Glomerular endothelial cell (primary cell): ENCODE measurements at places on chromosomes 6 and 20.

DNA sequence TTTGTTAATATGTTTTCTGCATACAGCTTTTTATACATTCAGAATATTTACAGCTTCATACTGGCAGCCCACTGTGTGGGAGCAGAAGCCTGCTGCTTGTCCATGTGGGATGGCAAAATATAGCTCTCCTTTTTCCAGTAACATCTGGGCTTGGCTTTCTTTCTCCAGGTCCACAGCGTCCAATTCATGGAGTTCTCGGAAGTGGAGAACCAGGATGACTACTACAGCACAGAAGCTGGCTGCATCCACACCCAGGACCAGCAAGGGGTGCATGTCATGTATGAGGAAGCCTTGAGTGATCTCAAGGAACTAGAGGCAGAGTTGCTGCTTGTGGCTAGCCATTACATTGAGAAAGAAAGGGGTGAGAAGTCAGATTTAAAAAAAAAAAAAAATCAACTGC lies 143.1 kb downstream of the CD164 start:
- no peak for DNase-seq

GRCh38 chr20:44745122-44745597 lies 505 bp upstream of the KCNK15 start:
- DNase-seq, result no peak

GRCh38 chr20:63409066-63409833 lies 48.1 kb upstream of the CHRNA4 start:
- DNase-seq, result no peak

DNA sequence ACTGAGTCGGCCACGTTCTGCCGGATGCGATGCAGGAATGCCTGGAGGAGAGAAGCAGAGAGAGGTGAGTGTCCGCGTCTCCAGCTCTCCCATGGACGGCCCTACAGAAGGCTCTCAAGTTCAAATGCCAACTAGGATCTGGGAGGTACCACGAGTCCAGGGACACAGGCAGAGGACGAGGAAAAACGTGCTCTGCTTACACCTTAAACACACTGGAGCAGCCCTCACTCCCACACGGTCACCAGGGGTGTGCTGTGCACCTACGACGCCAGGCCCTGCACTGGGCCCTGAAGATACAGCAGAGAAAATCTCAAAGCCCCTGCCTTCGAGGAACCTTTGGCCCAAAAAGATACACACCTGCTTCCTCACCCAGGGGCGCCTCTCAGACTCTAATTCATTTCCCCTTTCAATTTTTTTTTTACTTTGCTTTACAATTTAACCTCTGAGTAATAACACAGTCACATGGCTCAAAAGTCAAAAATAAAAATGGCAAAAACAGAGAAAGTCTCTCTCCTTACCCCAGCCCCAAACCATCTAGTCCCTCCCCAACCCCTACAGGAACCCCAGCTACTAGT lies 79.9 kb downstream of the PREX1 start:
- no peak for DNase-seq

DNA sequence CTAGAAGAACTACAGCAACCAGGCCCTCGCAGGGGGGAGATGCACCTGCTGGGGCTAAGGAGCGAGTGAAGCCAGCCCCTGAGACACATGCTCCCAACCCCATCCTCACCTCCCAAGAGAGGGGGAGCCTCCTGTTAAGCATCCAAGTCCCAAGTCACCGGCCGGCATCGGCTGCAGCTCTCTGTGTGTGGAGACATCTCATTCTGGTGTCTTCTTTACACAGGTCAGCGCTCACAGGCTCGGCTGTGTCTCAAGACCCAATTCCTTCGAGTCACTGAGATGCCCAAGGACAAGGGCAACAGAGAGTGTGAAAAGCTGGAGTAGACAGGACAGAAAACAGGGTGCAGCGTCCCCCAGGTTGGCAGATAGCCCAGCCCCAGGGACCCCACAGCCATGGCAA lies 21.1 kb upstream of the MRGBP start:
- DNase-seq, result no peak

DNA sequence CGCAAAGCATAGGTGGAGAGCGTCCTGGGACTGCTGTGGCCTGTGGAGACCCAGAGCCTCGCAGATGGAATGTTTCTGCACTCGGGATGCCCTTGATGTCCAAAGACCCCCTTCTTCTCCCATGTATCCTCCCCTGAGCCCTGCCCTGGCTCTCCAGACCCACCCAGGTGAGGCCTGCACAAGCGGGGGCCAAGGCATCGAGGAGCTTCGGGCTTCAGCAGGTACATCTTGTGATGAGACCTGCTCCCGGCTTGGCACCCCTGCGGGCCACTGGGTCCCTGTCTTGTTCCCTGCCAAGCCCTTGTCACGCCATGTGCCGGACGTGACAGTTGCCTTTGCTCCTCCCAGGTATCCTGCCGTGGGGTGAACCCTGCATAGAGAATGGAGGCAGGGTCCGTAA lies 85.2 kb downstream of the RAMACL start:
- no peak for DNase-seq

DNA sequence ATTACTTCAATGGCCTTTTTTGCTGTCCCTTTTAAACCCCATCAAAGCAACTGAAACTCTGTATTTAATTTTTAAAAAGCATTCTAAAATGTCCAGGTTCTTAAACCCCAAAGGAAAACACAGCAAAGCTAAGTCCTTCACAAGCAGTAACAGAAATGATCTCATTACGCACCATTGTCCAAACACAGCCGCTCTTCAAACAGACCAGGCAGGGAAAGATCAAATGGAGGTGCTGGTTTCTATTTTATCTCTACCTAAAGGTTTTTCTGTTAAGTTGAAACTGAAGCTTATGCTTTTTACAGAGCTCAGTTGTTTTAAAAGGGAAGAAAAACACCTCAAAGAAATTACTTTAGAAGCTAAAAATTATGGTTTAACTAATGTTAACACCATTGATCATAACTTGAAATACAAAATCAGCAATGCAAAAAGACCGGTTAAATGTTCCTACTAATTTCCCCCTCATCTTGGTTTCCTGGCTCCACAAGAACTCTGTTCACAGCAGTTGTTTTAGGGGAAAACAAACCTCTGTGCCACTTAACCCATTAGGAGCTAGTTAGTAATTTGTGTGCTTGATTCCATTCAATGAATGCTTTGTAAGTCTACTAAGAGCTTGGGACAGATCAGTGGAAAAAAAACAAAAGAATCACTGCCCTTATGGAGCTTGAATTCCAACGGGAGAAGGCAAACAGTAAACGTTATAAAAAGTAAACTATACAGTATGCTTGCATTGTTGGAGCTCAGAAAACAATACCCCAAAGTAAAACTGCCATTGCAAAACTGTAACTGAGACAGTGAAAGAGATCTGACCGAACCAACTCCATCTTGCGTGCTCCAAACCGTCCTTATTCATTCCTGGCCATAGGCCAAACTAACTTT lies 87.4 kb downstream of the CD24 start:
- no peak for DNase-seq

DNA sequence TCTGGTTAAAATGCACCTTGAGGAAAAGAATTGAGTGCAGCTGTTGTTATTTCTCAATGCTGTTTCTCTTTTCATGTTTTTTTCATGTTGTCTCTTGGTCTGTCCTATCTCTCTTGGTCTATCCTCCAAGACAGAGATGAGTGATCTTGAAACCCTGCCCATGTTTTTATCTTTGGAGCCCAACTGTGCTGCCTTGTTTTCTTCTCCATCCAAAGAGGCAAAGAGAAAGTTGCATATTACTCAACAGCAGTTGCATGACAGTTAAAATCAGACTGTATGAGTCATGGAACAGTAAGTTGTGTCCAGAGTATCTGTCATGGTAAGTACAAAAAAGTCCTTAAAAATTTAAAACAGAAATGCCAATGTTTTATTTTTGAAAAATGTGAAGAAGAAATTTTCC lies 26.2 kb downstream of the BCAS1 start:
- no peak for DNase-seq

GRCh38 chr6:50305660-50306059 lies 255.9 kb upstream of the DEFB112 start:
- DNase-seq, result no peak

DNA sequence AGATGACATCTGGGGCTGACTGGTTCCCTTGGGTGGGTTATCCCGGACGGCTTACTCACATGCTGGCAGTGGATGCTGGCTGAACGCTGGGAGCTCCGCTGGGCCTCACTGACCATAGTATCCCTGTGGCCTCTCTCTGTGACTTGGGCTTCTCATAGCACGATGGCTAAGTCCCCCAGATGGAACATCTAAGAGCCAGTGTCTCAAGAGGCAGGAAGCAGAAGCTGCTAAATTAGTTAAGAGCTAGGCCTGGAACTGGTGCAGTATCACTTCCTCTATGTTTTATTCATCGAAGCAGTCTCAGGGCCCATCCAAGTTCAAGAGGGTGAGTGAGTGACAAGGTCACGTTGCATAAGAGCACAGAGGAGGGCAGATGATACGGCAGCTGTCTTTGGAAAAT lies 116.5 kb upstream of the LAMP5 start:
- no peak for DNase-seq
